Thoracic aorta endothelial cell (primary cell): ENCODE measurements at places on chromosomes 4 and X. TPM values are rescaled to one million over a fixed set of nuclear protein-coding genes. Genes with fewer than 3 reads are reported as not detected.

The SMIM43 gene
- total RNA-seq, result 0.40 TPM in 1 of 2 replicates, not detected in the other

The FAM9C gene
- 0.50 TPM in 1 of 2 replicates, not detected in the other for total RNA-seq

The COL4A6 gene
- total RNA-seq, result 2.1 and 2.7 TPM in 2 replicates

The SPRY1 gene
- 24.9 and 25.7 TPM in 2 replicates for total RNA-seq

The SULT1E1 gene
- total RNA-seq, result 22.4 and 30.9 TPM in 2 replicates

The TREX2 gene
- 1.0 and 1.2 TPM in 2 replicates for total RNA-seq

The CFI gene
- 12.4 and 39.3 TPM in 2 replicates for total RNA-seq

The ENPP6 gene
- total RNA-seq, result not detected in 2 replicates

The VCX3A gene
- total RNA-seq, result not detected in 2 replicates

The HMGN5 gene
- total RNA-seq, result 1.9 and 2.7 TPM in 2 replicates

The CT45A5 gene
- total RNA-seq, result not detected in 2 replicates

The NAAA gene
- total RNA-seq, result 17.3 and 56.6 TPM in 2 replicates

The ZIC3 gene
- not detected in 2 replicates for total RNA-seq

The CXorf65 gene
- not detected in 2 replicates for total RNA-seq
